ENCODE measurements at places on chromosomes 6 and 20.
A peak's percentile ranks its signal among the peaks of the same experiment; 100 is the strongest.

- peak; percentile 31 for DNase-seq
These were observed 926 bp downstream of the MYLIP start for GRCh38 chr6:16129623-16130401.

GRCh38 chr6:166675736-166676135, 48.7 kb upstream of the RPS6KA2 start:
- no peak for DNase-seq

GRCh38 chr6:94344866-94345265, 925.5 kb upstream of the EPHA7 start:
- DNase-seq: no peak

DNA sequence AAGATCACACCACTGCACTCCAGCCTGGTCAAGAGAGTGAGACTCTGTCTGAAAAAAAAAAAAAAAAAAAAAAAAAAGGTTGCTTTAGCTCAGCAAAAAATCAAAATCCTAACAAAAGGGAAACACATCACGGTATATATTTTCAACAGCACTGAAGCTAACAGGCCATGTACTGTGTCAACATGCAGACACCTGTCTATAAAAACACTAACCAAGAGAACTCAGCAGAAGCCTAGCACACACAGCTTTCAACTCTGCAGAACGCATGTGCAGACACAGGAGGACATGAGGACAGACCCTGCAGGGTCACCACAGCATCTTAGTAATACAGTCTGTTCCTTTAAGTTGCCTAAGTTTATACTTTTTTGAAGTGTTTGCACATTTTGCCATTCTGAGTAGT, 13.5 kb downstream of the NINL start:
- no peak for DNase-seq

DNA sequence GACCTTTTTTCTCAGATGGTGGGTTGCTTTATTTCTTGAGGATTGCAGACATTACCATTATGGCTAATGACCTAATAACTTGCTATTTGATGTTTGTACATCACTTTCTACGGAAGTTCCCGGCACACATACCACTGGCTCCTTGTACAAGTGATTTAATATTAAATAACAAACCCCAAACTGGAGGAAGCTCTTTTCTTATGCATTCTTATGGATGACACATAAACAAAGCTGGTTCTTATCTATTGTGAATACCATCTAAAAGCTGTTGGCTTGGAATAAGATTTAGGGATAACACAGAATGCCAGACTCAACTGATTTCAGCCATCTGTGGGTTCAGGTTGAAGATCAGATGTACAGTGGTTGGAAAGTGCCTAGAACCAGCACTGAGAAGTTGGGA, 272.6 kb downstream of the TSHZ2 start:
- DNase-seq: no peak

DNA sequence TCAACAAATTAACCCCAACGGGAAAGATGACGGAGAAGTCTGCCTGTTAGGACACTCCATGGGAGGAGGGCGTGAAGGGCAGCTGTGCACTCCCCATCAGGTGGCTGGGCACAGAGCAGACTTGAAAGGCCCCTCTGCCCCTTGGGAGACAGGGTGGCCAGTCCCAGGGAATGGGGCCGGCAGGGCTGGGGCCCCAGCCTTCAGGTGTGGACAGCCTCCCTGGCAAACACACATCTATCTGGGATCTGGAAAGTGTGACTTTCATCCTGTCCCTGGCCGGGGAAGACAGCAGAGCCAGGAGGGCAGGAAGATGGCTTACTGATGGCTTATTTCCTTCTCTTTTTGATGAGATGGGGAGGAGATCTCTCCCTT, 4.5 kb upstream of the FRMD1 start:
- DNase-seq: no peak

DNA sequence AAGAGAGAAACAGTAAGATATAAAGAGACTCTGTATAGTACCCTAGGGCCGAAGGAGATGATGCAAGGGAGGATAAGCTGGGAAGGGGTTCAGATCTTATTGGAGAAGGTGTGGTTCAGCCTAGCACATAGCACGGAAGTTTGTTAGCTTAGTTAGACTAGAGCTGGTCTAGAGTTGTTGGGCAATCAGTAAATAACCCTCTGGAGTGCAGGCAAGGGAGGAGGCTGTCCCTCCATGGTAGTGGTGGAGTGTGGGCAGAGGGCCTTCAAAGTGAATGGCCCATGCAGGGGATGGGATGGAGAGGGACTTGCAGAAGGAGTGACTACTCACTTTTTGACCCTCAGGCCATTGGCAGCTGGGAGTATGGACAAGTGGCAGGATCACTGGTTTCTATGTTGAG, 20.0 kb downstream of the TULP4 start:
- no peak for DNase-seq

DNA sequence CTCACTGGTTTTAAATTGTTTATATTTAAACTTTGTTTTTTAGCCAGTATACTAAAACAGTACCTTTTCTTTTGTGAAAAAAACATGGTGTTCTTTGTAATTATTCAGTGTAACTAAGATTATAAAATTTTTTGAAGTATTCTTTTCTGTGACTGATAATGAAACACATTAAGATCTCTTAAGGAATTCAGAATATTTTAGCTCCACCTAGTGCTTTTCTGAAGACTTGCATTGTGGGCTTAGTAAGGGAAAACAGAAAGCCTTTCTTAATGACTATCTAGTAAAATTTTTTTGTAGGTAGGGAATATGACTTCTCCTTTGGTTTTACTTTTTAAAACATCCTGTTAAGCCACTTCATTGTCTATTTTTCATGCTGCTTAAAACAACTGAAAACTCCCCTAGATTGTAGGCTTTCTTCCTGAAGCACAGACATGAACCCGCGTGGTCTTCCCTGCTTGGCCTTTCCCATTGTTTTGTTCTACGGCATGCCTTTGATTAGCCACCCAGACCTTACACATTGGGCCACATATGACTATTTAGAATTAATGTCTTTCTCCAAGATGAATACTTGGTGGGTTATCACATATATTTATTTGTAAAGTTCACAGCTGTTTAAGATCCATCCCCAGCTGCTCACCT, 72.1 kb downstream of the AFDN start:
- no peak for DNase-seq

GRCh38 chr6:14088600-14089192, 28.9 kb upstream of the CD83 start:
- no peak for DNase-seq

DNA sequence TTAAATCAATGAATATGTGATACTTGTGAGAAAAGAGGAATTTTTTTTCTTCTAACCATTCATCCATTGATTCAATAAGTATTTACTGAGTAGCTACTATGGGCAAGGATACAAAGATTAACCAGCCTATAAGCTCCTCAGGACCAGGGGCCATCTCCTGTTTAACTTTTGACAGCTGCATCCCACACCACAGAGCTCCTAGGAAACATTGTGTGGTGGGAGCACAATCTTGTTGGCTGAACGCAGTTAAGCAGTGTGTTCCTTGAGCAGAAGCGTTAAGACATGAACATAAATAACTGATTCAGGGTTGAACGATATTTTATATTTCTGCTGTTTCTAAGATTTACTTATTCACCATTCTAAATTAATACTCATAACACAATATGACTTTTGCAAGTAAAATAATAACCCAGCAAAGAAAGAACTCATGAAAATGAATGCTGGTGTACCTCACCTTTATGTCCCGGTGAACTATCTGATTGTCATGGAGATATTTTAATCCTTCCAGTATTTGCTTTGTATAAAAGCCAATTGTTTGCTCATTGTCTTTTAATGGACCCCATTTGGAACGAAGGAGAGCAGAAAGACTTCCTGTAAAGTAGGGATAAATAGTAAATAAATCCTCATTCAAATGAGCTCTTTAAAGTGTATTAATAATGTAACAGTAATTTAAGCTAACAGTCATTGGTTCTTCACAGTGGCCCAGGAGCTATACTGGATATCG, 62.6 kb upstream of the MAP7 start:
- DNase-seq: no peak

- no peak for DNase-seq
These were observed 16.9 kb downstream of the SEC23B start for GRCh38 chr20:18524646-18525045.

GRCh38 chr20:62861726-62862336, at the start of gene TCFL5:
Gene TCFL5 (minus strand): TSS chr20:62861822. CDS start chr20:62861670, 152 bp downstream.
- DNase-seq: peak; percentile 90

- DNase-seq: no peak
These were observed 49.3 kb downstream of the CD83 start for GRCh38 chr6:14166839-14167238.

- no peak for DNase-seq
These were observed 60.5 kb downstream of the HACE1 start for GRCh38 chr6:104799134-104799657.

- DNase-seq: no peak
These were observed 273.2 kb downstream of the CDC5L start for GRCh38 chr6:44660561-44661220.

GRCh38 chr20:15144916-15145315, 807.5 kb upstream of the FLRT3 start:
- DNase-seq: no peak

- DNase-seq: no peak
These were observed 14.6 kb downstream of the MYH7B start for GRCh38 chr20:34970193-34970840.

DNA sequence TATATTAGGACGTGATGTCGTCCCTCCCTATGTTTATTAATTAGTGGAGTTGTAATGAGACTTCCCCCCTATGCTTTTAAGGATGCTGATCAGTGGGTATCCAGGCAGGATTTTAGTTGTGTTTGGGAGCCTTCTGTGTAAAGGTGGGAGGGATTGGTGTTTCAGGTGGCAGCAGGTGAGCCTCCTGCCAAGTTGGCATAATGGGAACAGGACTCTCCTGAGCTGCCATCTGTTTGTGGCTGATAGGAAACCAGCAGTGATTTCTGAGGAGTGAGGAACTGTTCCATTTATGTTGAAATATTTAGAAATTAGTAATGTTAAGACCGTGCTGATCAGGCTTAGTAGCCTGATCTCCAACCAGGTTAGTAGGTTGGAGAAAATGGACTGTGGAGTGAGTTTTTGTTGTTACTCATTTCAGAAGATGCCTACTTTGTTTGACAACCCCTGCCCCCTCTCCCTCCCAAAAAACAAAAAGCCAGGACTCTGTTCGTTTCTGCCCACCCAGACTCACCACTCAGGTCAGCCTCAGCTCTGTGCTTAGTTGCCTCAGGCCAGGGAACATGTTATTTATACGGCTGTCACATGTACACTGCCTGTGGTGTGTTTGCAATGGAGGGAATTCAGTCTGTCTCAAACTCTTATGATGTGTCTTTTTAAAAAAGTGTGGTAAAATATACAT, 55.4 kb upstream of the TULP4 start:
- DNase-seq: no peak

GRCh38 chr6:25181923-25182322, 97.3 kb upstream of the CARMIL1 start:
- no peak for DNase-seq

- DNase-seq: no peak
These were observed 17.1 kb upstream of the BPI start for GRCh38 chr20:38286586-38287531.

DNA sequence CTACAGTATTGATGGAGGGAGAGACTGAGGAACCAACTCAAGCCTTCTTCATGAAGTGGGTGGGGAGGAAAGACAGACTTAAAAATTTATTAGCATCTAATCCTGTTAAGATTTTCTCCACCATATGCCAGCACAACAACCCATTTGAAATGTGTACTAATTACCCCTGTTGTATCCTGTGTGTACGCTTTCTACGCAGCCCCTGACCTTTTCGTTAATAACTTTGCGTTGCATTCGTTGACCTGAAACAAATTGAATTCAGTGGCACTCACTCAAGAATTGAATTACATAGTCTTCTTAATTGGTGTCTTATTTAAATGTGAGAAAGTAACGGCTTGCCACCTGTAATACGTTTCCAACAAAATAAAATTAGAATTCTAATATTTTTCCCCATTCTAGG, 113.9 kb downstream of the LINC00237 start:
- DNase-seq: no peak

- DNase-seq: no peak
These were observed 16.3 kb downstream of the GNAS start for GRCh38 chr20:58868795-58869194.

- DNase-seq: no peak
These were observed 91.9 kb downstream of the ADGRB3 start for GRCh38 chr6:68726992-68727391.

- no peak for DNase-seq
These were observed at the start of gene CCDC170 for GRCh38 chr6:151493804-151494234. Gene CCDC170 (plus strand): TSS chr6:151494017. CDS start chr6:151494129, 112 bp downstream.

GRCh38 chr6:113763311-113763766, 93.8 kb upstream of the MARCKS start:
- DNase-seq: no peak

GRCh38 chr6:1024587-1024986, 287.3 kb upstream of the FOXQ1 start:
- DNase-seq: no peak

GRCh38 chr20:25573288-25574251, 11.8 kb downstream of the NINL start:
- DNase-seq: no peak

- no peak for DNase-seq
These were observed 62.2 kb upstream of the FOXP4 start for GRCh38 chr6:41483943-41484342.

- no peak for DNase-seq
These were observed 220.4 kb upstream of the JARID2 start for GRCh38 chr6:15025446-15025845.

DNA sequence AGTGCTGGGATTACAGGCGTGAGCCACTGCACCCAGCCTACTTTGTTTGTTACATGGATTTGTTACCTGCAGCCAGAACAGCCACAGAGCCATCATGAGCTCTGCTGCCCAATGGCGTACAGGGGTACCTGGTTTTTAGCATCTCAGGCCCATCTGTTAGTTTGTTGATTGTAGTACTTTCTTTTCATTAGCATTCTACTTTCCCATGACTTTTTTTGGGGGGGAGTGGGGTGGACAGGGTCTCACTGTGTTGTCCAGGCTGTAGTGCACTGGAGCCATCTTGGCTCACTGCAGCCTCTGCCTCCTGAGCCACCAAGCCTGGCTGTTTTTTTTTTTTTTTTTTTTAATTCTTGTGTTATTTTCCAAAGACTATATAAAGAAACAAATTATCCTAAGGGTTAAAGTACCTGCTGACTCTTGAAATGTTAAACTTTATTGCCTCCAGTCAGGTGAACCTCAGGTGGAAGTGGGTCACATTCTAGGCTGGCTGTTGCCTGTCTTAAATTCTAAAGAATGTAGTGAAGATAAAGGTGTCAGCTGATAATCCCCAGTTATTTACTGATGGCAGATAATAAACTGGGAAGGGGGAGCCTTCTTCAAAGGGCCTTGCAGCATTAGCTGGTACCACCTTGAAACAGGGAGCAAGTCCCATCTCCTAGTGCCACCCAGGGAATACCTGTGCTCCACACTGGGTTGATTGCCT, 15.2 kb downstream of the NEU1 start:
- no peak for DNase-seq

GRCh38 chr6:139297921-139298320, 6.1 kb upstream of the TXLNB start:
- no peak for DNase-seq

Measured in effector CD4-positive, alpha-beta T cell (primary cell).